ENCODE measurements at places on chromosomes 12 and 14.
A peak's percentile ranks its signal among the peaks of the same experiment; 100 is the strongest.

DNA sequence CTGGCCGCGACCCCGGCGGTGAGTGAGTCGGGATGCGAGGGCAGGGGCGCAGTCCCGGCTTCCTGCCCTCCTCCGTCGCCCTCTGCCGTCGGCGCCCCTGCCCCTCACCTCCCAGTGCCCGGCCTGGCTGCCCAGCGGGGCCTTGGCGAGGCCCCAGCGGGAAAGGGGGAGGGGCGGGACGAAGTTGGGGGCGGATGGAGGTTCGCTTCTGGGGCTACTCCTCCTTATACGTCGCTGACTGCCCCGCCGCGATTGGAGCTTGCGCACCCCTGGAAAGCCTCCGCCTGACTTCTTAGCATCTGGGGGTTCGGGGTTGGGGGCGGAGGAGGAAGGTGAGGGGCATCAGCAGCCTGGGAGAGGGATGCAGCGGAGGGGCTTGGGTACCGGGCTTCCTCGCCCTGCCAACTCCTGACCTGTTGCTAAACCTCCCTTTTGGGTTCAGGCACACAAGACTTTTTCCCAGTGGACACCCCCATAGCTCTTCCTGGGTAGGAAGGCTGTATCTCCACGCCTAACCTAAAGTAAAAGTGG, 406 bp downstream of the TMEM263 start:
- DNase-seq: peak; percentile 33

- no peak for DNase-seq
These were observed 1.4 kb upstream of the ARHGDIB start for GRCh38 chr12:14962797-14963196.

DNA sequence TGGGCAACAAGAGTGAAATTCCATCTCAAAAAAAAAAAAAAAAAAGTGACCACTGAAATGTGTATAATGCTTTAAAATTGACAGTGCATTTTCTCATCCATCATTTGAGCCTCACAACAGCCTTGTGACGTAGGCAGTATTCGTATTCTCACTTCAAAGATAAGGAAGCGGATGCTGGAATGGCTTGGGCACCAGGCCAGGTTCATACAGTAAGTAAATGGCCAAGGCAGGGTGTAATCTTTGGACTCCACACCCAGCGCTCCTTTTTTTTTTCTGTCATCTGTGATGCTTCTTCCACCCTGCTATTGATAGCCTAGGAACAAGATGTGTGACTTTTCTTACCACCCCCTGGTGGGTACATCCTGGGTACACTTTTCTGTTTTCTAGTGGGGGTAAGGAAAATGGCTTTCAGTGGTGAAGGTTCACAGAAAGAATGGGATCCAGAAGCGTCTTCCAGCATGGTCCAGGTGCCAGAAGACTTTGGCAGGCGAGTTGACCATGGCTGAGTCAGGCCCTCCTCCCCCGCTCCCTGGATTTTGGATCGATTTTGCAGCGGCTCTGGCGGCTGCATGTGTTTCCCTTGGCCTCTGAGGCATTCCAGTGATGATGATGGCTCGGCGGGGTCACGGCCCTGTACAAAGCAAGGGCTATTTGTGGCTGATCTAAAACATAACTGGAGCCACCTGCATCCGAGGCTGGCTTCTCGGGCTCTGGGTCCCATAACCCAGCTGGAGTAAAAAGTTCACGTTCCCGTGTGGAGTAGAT, 110.6 kb downstream of the CACNA1C start:
- DNase-seq: no peak

DNA sequence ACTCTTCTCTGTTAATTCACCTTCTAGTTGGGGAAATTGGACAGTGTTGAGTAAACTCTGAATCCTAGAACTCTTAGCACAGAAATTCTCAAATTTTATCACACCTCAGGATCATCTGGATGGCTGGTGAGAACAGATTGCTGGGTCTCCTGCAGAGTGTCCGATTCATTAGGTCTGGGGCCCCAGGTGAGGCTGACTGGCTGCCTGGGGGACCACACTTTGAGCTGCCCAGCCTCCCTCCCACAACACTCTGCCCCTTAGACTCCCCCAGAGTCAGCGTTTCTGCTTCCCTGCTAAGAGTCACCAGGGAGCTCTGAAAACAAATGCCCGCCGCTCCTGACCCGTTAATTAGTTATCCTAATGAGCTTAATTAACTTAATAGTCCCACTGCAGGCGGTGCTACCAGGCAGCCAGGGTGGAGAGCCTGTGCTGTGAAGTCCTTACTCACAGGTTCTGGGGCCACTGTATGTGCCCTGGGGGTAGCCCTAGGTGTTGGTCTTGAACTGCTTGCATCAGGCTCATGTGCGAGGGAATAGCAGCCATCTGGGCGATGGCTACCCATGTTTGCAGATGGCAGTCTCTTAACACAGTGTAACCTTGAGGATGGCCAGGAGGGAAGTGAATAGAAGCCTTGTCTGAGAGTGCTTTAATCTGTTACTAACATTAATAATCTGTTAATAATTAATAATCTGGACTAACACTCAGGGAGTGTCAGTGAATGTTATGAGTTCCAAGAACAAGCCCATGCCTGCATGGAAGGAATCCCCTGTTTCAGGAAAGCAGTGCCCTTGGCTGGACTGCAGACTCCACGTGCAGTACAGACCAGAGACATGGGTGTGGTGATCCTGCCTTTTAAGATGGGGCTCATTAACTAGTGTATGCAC, 35.6 kb downstream of the AACS start:
- no peak for DNase-seq

- DNase-seq: no peak
These were observed 20.8 kb downstream of the PRMT8 start for GRCh38 chr12:3511760-3512159.
